ENCODE measurements at places on chromosomes 7 and 10. TPM values are rescaled to one million over a fixed set of nuclear protein-coding genes. Genes with fewer than 3 reads are reported as not detected.

Gene EGFR
- not detected for polyA plus RNA-seq

Gene VSTM4
- not detected for polyA plus RNA-seq

Gene RSPH10B
- not detected for polyA plus RNA-seq

Gene SLC29A4
- polyA plus RNA-seq, result not detected

Gene TBC1D12
- polyA plus RNA-seq, result 2.9 TPM

Gene AOC1
- polyA plus RNA-seq, result 0.11 TPM

Gene COL17A1
- not detected for polyA plus RNA-seq

Gene GNAI1
- polyA plus RNA-seq, result 0.10 TPM

Gene ITGA8
- polyA plus RNA-seq, result not detected

Gene HIF1AN
- polyA plus RNA-seq, result 26.7 TPM

Gene FAM13C
- not detected for polyA plus RNA-seq

Gene CDH23
- polyA plus RNA-seq, result not detected

Gene AEBP1
- polyA plus RNA-seq, result 3.7 TPM

Gene UBTD1
- 1.2 TPM for polyA plus RNA-seq

Gene PLCE1
- 0.49 TPM for polyA plus RNA-seq

Gene TFEC
- polyA plus RNA-seq, result 14.7 TPM

Gene PPP1R3C
- not detected for polyA plus RNA-seq

Gene NKX2-3
- polyA plus RNA-seq, result not detected

Gene HMX3
- not detected for polyA plus RNA-seq

Gene TMEM184A
- 0.08 TPM for polyA plus RNA-seq

Gene PYROXD2
- 0.58 TPM for polyA plus RNA-seq

Gene C7orf33
- polyA plus RNA-seq, result not detected
